Neural crest cell (in vitro differentiated cells): ENCODE measurements at places on chromosomes 11 and 22. TPM values are rescaled to one million over a fixed set of nuclear protein-coding genes. Genes with fewer than 3 reads are reported as not detected.

OR52N4 gene
- not detected in 2 replicates for total RNA-seq

- no peak for DNase-seq
Observed at GRCh38 chr11:131886201-131886600, 515.8 kb downstream of the NTM start.

GRCh38 chr11:131504199-131504949, 134.0 kb downstream of the NTM start:
- DNase-seq, result peak; percentile 12

GRCh38 chr22:28438183-28438768, 241.4 kb downstream of the TTC28 start:
- no peak for DNase-seq

- DNase-seq, result no peak
Observed at GRCh38 chr11:120471131-120471530, 40.4 kb upstream of the GRIK4 start.

TMA7B gene
- total RNA-seq, result not detected in 2 replicates

GNB1L gene
- 12.1 and 13.8 TPM in 2 replicates for total RNA-seq

SSH3 gene
- total RNA-seq, result 3.0 and 3.3 TPM in 2 replicates

- DNase-seq, result peak; percentile 16
Observed at GRCh38 chr11:93895106-93895862, 44.9 kb upstream of the VSTM5 start.

NXPE4 gene
- total RNA-seq, result not detected in 2 replicates

DNA sequence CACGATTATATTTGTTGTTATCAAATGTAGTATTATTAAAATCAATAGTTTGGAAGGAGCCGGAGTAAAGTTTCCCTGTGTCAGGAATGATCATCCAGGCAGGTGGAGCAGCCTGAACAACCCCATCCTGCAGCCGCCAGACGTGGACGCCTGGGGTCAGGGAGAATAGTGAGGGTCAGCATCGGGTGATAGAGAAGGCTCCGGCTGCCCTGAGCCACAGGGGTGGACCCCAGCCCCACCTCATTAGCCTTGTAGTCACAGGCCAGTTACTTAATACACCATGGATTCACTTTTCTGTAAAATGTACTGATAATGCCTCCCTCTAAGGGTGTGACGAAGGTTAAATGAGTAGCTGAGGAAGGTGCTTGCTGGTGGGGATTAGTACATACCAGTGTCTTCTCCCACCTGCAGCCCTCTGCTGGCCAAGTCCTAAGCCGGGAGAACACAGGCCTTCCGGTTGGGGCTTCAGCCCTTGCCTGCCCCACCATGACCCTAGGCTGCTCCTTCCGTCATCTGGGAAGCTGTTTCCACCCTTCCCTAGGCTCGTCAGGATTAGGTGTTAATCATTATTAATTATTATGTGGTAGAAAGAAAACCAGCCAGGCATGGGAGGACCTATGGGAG, 14.9 kb downstream of the TMEM121B start:
- DNase-seq, result no peak

DNA sequence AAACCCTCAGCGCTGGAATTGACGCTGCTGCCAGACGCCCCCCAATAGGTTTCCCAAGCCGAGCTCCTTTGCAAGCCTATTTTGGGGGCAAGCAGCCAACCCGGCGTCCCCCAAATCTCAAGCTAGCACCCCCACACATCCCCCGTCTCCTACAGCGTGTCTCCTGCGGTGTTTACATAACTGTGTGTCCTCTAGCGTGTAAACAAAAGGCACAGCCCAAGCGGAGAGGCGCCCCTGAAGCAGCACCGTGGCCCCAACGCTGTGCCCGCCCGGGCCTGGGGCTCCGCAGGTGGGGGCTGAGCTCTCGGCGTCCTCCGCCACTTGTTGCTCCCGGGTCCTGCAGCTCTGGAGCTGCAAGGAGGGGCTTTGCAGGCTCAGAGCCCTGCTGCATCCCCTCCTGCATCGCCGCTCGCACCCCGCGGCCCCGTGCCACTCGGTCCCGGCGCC, 1.6 kb downstream of the CADM1 start:
- DNase-seq, result no peak

RFPL2 gene
- 0.21 TPM in 1 of 2 replicates, not detected in the other for total RNA-seq

- DNase-seq, result no peak
Observed at GRCh38 chr11:17002543-17002942, 11.7 kb downstream of the PLEKHA7 start.

TXN2 gene
- 77.9 and 78.0 TPM in 2 replicates for total RNA-seq

WBP2NL gene
- total RNA-seq, result not detected in 2 replicates

DNA sequence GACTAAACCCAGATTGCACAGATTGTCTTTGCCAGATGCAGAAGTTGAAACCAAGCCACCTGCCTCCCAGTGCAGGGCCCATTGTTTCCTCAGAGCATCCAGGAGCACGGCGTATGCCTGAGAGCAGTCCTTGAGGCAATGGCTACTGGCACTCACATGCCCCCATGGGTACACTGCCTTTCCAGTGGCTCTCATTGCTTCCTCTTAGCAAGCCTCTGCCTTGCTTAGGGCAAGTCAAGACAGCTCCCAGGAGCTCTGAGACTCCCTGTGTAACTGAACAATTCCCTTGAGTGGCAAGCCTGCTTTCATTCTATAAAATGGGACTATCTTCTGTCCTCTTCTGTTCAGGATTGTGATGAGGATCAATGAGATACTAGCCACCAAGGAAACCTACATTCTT, 4.1 kb downstream of the SYTL2 start:
- DNase-seq, result no peak

DNA sequence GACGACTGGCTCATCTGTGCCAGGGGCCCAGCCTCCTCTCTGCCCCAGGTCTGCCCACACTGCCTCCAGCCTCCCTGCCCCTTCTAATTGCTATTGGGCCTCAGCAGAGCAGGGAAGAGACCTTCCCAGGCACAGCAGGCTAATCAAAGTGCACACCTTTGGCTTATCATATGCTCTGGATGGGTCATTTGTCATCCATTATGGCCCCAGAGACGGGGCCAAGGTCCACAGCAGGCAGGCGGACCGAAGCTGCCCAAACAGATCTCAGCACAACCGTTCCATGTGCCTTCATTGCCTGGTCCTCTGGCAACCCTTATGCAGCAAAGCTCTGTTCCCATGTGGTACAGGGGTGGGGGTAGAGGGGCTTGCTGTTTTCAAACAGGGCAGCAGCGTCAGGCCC, 66.6 kb downstream of the TP53I11 start:
- no peak for DNase-seq

DNA sequence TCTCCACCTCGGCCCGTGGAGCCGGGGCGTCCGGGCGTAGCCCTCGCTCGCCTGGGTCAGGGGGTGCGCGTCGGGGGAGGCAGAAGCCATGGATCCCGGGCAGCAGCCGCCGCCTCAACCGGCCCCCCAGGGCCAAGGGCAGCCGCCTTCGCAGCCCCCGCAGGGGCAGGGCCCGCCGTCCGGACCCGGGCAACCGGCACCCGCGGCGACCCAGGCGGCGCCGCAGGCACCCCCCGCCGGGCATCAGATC, 439 bp downstream of the YAP1 start:
- no peak for DNase-seq

GRCh38 chr11:102783016-102783415, 2.6 kb upstream of the MMP10 start:
- no peak for DNase-seq

DNA sequence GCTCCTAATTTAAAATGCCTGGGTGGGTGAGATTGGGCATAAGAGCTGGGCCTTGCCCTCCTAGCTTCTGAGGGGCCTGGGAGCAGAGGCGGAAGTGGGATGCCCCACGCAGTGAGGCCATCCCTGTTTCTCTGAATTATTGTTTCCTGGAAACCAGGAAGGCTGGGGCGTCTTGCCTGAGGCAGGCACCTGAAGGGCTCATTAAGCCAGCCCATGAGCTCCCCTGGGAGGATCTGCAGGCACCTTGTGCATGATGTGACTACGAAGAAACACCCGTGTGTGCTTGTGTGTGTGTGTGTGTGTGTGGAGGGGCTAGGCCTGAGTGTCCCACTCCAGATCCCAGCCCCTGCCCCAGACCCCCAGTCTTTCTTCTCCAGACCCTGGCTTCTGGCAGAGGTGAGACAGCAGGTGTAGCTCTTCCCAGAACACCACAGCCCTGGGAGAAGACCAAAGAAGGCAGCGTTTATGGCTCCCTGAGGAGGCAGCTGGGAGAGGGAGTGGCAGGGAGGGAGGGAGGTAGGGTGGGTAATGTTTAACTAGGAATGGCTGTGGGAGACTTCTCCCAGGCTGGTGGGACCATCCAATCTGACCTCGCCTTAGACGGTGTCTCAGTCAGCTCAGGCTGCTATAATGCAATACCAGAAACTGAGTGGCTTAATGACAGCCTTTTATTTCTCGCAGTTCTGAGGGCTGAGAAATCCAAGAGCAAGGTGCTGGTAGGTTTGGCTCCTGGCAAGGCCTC, 2.1 kb upstream of the BATF2 start:
- no peak for DNase-seq

GRCh38 chr11:74777877-74778276, 29.2 kb downstream of the RNF169 start:
- no peak for DNase-seq

DNA sequence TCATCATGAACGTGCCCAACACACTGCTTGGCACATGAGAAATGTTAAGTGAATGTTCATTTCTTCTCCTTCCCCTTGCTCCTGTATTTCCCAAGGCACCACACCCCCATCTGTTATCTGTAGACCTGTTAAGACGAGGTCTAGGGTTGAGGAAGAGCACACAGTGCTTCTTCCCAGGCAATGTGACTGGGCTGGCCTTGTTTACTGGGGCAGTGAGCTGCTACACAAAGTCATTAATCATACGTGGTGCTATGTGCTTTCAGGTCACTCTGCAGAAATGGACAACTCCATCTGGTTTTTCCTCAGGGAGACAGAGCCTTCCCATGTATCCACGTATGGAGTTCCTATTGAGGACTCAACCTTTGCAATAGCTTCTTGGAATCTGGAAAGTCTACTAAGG, 118.7 kb downstream of the KCNC1 start:
- DNase-seq, result no peak

DNA sequence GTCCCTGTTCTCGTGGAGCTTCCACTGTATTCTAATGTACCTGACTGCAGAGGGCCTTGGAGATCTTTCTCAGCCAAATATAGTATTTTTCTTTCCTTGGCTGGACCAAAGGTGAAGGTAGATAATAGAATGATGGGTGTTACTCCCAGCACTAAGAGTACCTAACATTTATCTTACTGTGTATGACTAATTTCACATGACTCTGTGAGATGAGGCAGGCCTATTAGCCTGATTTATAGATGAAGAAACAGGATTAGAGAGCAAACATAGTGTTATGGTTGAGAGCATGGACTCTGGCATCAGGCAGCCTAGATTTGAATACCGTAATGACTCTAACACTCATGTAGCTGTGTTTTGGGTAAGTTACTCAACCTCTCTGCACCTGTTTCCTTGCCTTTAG, 2.7 kb downstream of the ACO2 start:
- no peak for DNase-seq

GRCh38 chr22:27438271-27438980, 363.1 kb downstream of the MN1 start:
- no peak for DNase-seq

- DNase-seq, result peak; percentile 22
Observed at GRCh38 chr22:17213976-17214375, 5.3 kb downstream of the ADA2 start.
